ENCODE measurements at places on chromosomes 5 and 9.

DNA sequence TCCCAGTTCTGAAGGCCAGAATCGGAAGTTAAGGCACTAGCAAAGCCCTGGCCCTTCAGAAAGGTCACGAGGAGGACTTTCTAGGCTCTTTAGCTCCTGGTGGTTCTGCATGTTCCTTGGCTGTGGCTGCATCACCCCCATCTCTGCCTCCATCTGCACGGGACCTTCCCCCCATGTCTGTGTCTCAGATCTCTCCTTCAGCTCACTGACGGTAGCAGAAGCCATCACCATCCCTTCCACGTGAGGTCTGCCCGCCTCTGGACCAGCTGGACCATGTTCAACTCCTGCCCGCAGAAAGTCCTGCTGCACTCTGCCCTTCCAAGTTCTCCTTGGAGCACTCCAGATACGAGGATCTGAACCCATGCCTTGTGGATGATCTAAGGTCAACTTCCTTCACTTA, 242.9 kb upstream of the IRX1 start:
- no peak for DNase-seq

DNA sequence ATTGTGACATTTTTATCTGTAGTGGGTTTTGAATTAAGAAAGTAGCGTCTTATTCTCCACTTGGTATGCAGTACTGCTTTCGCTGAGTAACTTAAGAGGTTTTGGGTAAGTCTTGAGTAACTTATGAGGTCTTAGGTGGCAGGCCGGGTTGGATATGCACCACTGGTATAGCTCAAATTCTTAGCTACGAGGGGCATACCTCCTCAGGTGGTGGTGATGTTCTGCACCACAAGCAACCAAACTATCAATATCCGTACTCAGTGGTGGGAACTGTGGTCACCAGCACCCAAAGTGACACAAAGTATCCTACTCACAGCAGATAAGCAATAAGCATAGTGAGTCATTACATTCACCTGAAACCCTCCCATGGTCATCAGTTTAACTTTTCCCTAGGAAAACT, 13.7 kb downstream of the SMC2 start:
- DNase-seq: no peak

GRCh38 chr5:65305913-65306312, 175.8 kb downstream of the ADAMTS6 start:
- no peak for DNase-seq

DNA sequence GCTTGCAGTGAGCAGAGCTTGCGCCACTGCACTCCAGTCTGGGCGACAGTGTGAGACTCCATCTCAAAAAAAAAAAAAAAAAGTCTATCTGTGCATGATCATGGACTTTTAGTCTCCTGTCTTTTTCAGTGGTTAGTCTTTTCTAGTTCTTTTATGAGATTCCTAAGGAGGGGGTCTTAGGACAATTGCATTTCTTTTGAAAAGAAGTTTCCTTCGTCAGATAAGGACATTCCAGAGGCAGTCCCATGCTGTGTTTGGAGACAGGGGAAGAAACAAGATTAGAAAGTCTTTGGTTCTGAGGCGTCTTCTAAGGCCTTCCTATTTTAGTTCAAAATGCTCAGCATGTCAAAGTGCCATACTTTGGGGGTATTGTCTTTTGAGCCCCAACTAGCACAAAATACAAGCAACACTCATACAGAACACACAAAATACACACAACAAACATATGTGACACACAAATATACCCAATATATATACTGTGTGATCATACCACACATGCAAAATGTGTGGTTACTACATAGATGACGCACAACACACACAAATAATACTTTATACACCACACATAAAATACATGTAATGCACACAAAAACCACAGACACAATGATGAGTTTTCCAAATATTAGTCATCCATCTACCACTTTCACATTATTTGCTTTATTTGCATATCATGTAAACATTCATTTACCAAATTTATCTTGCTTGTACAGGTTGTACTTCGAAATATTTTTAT, 394.5 kb downstream of the SPATA31D1 start:
- DNase-seq: no peak

- no peak for DNase-seq
These were observed 110.9 kb downstream of the ESM1 start for GRCh38 chr5:54874337-54875021.

- no peak for DNase-seq
These were observed 21.4 kb upstream of the SNX2 start for GRCh38 chr5:122753500-122753899.

GRCh38 chr9:16824545-16825330, 45.7 kb downstream of the BNC2 start:
- no peak for DNase-seq

- DNase-seq: no peak
These were observed 73.1 kb downstream of the LRSAM1 start for GRCh38 chr9:127524373-127524772.

- no peak for DNase-seq
These were observed 121.2 kb downstream of the CEMIP2 start for GRCh38 chr9:71647094-71647591.

GRCh38 chr5:126220725-126221124, 202.5 kb upstream of the GRAMD2B start:
- DNase-seq: no peak

DNA sequence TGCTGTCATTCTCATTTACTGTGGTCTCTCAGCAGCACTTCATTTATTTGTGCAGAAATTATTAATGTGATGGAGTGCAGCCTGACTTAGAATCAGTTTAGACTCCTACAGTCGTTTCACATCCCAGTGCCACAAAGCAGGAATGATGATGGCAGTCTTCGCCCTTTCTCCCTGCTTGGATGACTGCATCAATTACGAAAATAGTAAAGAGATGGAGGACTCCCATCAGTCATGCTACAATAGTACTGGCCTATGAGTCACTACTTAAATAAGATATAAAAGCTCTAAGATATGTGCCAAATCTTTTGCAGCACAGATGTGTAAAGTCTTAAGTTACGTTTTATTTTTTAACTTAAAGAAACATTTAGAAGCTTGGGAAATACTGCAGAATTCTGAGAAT, 263.9 kb downstream of the CHSY3 start:
- DNase-seq: no peak

GRCh38 chr9:134211811-134212485, 47.6 kb upstream of the RNU6ATAC start:
- no peak for DNase-seq

DNA sequence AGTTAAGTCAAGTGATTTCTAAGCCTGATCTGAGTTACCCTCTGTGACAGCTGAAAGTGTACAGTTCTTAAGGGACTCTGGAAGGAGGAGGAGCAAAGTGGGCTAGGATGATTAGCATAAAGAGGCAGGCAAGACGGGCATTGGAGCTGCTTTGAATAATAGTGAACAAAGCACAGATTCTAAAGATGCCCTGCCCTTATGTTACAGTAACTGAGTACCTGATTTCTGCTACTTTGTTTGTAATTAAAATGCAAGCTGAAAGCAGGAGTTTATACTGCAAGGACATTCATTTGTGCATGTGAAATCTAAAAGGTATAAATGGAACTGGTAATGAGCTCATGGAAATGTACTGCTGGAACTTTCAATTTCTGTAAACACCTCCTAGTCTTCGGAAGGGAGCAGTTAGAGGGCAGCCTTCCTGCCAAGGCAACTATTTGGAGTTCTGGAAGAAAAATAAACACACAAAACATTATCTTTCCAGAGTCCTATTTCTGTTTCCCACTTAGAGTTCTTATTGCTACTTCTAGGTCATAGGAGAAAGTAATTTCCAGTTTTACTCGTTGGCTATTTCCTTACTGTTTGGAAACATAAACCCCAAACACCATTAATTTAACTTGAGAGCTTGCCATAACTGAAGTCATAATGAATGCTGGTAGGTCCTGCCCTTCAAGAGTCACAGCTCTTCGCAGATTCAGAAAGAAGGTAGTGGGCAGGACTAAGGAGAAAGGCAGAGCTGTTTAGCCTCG, at the start of gene RANBP3L:
RANBP3L (minus strand) TSS at position 45 of the 746 bp plus-strand sequence. CDS start 486 bp downstream, outside the sequence.
- DNase-seq: no peak

GRCh38 chr5:159819591-159820411, 96.5 kb upstream of the ADRA1B start:
- DNase-seq: no peak

- no peak for DNase-seq
These were observed 20.3 kb downstream of the AK8 start for GRCh38 chr9:132857616-132858342.

Data from C1 segment of cervical spinal cord (tissue), 14 donors.